ENCODE measurements at places on chromosomes 11 and 22.
A peak's percentile ranks its signal among the peaks of the same experiment; 100 is the strongest.

- no peak for DNase-seq
Observed at GRCh38 chr22:19003508-19003907, 67.4 kb upstream of the PRODH start.

GRCh38 chr11:114889594-114890011, 211.3 kb downstream of the NXPE2 start:
- DNase-seq, result no peak

- DNase-seq, result no peak
Observed at GRCh38 chr11:75248924-75249256, 8.3 kb downstream of the TPBGL start.

DNA sequence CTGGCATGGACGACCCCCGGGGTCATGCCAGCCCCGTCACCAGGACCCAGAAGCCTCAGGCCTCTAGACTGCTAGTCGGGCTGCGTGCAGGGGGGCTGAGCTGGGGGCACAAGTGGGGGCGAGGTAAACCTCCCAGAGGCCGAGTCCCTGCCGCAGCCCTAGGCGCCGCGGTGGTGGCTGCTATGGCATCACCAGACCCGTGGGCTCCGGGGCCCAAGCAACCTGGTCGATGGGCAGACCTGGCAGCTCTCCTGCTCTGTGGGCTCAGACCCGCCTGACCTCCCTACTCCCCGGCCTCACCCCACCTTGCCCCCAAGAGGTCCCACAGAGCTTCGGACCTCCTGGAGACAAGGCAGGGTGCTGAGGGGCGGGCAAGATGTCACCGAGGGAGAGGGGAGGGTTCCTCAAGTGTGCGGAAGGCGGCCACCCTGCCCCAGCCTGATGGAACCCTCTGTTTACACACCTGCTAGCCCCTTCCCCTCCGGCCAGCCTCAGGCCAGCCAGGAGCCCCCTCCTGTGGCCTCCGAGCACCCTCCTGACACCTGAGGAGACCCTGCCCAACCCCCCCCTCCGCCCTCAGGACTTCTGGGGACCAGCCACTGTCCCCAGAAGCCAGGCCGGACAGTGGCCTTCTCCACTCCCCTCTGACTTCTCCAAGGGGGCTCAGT, 9.4 kb downstream of the IGF2 start:
- DNase-seq, result no peak

DNA sequence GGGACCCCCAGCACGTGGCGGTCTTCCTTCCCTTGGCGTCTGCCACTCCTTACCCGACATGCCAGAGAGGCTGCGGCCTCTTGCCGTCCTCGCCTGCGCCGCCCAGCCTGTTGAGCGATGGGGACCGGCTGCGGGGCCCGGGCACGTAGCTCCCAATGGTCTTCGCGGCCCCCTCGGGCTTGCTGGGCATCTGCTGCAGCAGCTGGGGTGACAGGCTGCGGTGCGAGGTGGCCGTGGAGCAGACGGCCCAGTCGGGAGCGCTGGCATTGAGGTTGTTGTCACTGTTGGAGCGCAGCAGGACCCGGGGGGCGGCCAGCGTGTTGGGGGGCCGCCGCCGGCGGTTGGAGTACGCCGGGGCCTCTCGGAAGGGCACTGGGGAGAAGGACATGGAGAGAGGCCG, 422.0 kb downstream of the CTTN start:
- DNase-seq, result no peak

DNA sequence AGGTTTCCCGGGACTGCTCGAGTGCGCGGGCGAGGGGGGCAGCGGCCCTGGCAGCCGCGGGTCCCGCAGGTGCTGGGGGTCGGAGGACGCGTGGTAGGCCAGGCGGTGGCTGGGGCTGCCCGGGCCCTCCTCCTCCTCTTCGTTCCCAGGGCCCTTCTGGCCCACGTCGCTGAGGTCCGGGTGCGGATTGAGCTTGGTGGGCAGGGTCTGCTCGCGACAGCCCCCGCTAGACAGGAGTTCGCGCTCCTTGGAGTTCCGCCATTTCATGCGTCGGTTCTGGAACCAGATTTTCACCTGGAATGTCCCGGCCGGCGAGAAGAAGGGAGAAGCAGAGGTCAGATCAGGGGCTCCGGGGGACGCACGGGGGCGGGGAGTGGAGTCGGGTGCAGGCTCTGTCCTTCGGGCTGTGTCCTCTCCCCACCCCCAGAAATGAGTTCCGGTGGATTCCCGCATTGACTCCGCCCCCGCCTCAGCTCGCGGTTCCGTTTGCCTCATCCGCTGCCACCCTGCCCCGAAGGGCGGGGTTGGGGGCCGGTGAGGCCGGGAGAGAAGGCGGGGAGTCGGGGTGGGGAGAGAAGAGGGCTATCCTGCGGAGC, 3.9 kb downstream of the DBX1 start:
- DNase-seq, result no peak

DNA sequence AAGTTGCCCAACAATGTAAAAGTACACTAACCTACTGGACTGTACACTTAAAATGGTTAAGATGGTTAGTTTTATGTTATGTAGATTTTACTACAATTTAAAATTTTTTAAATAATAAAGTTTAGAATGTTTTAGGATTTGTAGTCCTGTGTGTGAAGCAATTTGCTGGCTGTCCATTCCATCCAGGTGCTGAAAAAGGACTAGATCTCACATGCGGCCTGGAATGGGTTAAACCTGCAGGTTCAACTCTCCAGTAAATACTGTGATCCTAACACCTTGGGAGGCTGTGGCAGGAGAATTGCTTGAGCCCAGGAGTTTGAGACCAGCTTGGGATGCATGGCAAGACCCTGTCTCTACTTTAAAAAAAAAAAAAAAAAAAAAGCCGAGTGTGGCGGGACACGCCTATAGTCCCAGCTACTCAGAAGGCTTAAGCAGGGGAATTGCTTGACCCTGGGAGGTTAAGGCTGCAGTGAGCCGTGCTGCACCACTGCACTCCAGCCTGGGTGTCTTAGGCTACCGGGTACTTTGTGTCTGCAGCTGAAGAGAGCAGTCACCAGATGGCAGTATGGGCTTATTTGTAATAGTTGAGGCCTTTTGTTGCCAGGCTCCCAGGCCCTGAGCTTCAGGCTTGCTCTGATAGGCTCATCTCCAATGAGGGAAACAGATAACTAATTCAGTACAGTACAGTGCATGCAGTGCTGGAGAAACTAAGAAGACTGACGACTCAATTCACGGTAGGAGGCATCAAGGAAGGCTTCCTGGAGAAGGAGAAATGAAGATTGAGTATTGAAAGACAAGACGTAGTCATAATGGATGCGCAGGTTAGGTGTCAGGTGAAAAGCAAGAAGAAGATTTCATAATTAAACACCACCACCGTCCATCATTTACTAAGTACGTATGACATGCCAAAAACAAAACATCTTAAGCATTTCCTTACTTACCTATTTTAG, 64.7 kb upstream of the ASPHD2 start:
- DNase-seq, result peak; percentile 61

DNA sequence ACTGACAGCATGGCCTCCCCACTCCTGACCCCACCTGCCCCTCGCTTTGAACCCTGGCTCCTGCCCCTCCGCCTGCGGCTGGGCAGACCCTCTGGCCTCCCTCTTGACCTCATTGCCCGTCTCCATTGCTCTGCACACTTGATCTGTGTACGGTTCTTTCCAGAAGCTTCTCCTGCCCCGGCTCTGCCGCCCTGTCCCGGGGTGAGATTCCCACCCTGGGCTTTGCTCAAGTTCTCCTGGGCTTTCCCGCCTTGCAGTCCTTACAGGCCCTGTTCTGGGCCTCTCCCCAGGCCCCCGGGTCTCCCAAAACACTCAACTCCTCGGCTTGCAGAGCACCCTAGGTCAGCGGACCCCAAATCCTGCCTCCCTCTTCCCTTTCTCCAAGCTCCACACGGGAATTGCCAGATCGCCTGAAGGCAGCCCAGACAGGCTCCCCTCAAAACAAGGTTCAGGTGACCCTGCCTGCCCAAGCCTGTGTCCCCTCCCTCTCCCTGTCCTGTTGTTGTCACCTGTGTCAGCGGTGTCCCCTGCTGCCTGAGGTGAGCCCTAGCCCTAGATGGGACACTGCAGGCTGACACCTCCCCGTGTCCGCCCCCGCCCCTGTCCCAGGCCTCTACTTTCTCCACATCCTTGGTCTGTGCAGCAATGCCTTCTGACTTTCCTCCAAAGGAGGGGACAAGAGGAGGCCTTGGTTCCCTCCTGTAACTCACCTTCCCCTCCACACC, 1.5 kb downstream of the GAL start:
- DNase-seq, result no peak
